ENCODE measurements at places on chromosomes 13 and 19.

DNA sequence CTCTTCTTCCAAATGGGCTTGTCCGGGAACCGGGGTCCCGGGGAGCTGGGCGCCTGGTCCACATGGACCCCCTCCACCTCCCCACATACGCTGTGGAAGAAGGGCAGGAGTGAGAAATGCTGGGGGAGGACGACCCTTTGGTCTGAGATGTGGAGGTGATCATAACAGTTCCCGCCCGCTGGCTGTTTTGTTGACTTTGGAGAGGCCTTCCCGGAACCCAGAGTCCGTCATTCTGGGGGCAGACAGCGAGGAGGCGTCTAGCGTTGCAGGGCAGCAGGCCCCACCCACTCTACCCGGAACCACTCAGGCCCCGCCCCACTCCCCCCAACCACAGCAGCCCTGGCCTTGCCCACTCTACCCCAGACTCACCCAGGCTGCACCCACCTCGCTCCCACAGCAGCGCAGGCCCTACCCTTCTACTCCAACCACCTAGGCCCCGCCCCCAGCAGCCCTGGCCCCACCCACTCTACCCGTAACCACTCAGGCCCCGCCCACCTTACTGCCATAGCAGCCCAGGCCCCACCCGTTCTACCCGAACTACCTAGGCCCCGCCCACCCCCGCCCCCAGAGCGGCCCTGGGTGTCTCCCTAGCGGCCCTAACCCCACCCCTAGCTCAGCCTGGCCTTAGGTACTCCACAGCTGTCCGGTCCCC is 7.1 kb downstream of the GPR108 start:
- DNase-seq: peak; percentile 34

DNA sequence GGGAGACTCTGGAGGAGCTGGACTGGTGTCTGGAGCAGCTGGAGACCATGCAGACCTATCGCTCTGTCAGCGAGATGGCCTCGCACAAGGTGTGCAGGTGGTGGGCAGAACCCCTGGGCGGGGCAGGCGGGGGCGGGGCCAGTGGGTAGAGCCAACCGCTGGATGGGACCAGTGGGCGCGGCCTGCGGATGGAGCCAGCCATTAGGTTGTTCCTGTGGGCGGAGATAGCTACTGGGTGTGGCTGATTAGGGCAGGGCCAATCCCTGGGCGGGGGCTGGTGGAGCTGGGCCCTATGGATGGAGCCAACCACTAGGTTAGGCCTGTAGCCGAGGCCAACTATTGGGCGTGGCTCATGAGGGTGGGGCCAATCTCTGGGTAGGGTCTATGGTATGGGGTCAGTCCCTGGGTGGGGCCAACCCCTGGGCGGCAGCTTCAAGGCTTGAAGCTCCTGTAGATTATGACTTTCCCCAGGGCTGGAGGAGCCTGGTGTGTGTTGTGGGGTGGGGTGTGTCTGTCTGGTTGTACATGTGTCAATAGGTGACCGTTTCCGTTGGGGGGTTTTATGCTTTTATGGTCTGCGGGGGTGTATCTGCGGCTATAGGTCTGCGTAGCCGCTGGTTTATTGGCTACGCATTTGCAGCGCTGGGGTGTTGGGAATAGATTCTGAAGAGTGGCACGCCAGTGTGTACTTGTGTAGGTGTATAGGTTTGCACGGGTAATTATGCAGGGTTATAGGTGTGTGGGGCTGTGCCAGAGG is 30.7 kb downstream of the PDE4A start:
- DNase-seq: no peak

GRCh38 chr13:110012102-110012739 is 225.8 kb upstream of the IRS2 start:
- DNase-seq: no peak

DNA sequence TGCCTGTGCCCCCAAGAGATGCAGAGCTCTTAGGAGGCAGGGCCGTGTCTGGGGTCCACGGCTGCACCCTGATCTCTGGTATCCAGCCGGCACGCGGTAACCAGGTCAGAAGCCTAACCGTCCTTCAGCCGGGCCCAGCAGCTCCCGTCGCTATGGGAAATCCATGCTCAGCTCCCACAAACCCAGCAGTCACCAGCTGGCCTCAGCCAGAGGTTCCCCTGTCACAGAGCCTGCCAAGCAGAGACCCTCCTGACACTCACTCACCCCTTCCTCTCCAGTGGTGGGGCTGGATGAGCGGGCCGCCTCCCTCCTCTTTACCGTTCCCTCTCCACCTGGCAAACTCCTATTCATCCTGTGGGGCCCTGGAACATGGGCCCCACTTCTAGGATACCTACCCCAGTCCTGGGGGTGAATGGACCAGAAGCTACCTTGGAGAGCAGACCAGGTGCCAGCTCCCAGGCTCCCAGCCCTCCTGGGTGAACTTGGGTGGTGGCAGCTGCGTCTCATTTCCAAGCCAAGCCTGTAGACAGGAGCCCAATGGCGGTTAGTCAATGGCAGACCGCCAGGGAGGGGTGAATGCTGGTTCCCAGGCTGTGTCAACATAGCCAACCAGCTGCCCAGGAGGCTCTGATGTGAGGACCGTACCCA is 21.4 kb upstream of the TCF3 start:
- DNase-seq: no peak

GRCh38 chr19:41565379-41565720 is 10.6 kb upstream of the CEACAM21 start:
- DNase-seq: no peak

DNA sequence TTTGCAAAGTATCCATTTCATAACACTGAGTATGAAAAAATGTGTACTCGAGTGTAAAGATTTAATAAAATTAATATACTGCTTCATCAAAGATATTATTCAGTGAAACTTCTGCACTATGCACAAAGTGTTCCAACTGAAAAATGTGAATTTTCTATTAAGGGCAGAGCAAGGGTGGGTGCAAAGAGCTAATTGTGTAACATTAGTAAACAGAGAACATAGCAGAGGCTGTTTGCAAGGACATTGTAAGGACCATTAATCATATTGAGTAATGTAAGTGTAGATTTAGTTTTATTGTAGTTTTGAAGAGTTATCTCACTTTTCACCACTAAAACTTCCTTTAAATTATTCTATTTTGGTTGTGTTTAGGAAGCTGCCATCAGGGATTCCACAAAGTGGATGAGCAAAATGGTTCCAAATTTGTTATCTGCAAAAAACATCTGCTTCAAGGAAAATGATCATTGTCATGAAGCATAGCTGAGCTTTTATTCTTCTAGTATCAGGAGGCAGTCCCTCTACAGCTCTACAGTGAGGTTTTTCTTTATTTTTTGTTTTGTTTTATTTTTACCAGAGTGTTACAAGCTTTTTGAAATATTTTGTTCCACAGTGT is 1375.4 kb downstream of the SLITRK1 start:
- DNase-seq: no peak

- no peak for DNase-seq
Observed at GRCh38 chr19:48630296-48631063, 6.7 kb downstream of the DBP start.
